ENCODE measurements at places on chromosomes 12 and 14.

GRCh38 chr14:44914849-44915248, 46.9 kb downstream of the KLHL28 start:
- DNase-seq, result no peak

GRCh38 chr14:54267172-54267571, 129.6 kb upstream of the CDKN3 start:
- no peak for DNase-seq

DNA sequence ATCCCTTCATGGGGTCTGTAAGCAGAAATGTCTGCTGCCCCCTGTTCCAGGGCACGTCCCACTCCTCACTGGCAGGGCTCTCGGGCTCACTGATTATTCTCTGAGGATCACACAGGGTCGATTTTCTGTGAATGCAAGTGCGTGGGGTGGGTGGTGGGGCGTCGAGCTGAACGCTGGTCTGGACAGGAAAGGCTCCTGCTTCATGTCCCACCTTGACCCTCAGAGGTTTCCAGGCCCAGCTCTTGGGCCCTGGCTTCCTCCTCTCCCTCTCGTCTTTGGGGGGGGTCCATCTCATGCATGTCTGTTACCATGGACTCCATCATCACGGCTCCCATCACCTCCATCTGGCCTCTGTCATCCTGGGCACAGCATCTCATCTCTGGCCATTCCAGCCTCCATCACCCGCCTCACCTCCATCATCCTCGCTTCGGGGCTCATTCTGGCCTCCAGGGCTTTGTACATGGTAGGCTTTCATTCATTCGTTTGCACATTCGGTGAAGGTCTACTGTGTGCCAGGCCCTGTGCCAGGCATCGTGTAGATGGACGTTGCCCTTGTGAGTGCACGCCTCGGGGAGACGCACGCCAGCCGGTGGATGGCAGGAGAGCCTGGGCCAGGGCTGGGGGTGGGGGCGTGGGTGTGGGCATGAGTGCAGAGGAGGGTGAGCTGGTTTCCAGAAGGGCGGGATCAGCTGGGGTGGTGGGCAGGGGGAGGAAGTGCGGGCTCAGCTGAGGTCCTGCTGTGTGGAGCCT, 34.7 kb downstream of the RTL1 start:
- DNase-seq, result no peak

GRCh38 chr12:92879698-92880322, 49.3 kb downstream of the EEA1 start:
- DNase-seq, result no peak

DNA sequence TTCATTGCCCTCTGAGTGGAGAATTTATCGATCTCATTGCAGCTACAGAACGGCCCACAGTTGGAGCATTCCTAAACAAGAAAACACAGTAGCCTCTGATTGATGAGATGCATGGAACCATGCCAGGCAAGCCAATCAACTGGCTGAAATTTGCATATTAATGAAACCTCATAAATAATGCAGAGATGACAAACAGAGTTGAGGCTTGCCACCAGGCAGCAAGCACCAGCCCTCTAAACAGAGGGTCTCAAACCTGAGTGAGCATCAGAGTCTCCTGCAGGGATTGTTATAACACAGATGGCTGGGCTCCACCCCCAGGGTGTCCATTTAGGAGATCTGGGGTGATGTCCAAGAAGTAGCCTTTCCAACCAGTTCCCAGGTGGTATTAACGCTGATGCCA, 60.9 kb upstream of the CMKLR1 start:
- no peak for DNase-seq

GRCh38 chr12:111904446-111904975, 62.5 kb downstream of the MAPKAPK5 start:
- no peak for DNase-seq

GRCh38 chr14:60317609-60318008, 68.6 kb downstream of the PPM1A start:
- DNase-seq, result no peak

GRCh38 chr12:32588604-32589003, 90.5 kb upstream of the DNM1L start:
- no peak for DNase-seq

DNA sequence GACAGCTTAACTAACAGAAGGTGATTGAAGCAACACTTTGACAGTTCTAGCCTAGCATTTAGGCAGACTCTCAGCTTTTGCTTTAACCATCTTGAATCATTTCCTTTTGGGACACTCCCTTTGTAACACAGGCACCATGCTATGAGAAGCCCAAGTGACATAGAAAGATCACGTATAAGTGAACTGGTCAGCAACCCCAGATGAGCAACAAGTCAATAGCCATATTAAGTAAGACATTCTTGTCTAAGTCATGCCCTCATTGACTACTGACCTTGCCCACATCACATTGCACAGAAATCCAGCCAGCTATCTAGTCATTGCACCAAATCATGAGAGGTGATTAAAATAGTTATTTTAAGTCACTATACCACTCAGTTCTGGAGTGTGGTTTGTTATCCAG, 476.8 kb downstream of the TRHDE start:
- DNase-seq, result no peak

DNA sequence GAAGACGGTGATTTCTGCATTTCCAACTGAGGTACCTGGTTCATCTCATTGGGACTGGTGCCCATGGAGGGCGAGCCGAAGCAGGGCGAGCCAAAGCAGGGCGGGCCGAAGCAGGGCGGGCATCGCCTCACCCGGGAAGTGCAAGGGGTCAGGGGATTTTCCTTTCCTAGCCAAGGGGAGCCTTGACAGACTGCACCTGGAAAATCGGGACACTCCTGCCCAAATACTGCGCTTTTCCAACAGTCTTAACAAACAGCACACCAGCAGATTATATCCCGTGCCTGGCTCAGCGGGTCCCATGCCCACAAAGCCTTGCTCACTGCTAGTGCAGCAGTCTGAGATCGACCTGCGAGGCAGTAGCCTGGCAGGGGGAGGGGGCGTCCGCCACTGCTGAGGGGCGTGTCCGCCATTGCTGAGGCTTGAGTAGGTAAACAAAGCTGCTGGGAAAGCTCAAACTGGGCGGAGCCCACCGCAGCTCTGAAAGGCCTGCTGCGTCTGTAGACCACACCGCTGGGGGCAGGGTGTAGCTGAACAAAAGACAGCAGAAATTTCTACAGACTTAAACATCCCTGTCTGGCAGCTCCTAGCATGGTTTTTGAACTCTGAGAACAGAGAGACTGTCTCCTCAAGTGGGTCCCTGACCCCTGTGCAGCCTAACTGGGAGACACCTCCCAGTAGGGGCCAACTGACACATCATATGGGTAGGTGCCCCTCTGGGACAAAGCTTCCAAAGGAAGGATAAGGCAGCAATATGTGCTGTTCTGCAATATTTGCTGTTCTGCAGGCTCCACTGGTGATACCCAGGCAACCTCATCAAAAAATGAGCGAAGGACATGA, 77.2 kb downstream of the BAZ1A start:
- no peak for DNase-seq

GRCh38 chr12:104263580-104264358, 39.8 kb upstream of the EID3 start:
- DNase-seq, result no peak

DNA sequence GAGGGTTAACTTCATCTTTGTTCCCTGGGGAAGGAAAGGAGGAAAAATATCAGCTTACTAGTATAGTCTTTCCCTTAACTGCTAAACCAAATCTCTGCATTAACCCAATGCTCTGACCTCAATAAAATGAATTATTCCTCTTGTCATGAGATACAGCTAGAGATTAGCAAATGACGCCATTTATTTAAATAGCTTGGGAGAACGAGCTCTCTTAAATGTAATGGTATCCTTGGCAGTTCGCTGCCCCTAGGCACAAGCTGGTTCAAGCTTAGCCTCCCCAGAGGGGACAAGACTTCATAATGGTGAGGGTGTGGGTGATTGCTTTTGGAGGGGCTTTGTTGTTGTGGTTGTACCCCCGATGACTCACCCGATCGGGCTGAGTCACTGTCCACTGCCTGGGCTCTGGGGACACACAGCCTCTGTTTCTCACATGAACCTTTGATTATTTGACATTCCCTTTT, 19.6 kb downstream of the FNTB start:
- DNase-seq, result no peak

DNA sequence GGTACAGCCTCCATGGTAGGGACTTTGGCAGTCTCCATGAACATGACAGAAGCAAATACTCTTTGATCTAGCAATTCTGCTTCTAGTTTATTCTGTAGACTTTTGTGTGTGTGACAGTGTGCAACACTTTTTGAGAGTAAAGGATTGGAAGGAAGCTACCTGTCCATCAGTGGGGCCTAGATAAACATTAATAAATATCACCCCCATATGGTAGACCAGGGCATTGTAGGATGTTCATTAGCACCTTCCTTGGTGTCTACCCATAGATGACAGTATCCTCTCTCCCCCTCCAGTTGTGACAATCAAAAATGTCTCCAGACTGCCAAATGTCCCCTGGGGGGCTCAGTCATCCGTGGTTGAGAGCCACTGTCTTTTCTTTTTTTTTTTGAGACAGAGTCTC, 10.8 kb downstream of the SNRNP35 start:
- DNase-seq, result no peak

Data from stimulated activated CD4-positive, alpha-beta T cell treated with anti-CD3 and anti-CD28 coated beads, Interleukin-4, amount 100 ng/mL, for 24 hours (primary cell).